Right atrium auricular region (tissue), 2 donors: ENCODE measurements at places on chromosomes 7 and 10.

DNA sequence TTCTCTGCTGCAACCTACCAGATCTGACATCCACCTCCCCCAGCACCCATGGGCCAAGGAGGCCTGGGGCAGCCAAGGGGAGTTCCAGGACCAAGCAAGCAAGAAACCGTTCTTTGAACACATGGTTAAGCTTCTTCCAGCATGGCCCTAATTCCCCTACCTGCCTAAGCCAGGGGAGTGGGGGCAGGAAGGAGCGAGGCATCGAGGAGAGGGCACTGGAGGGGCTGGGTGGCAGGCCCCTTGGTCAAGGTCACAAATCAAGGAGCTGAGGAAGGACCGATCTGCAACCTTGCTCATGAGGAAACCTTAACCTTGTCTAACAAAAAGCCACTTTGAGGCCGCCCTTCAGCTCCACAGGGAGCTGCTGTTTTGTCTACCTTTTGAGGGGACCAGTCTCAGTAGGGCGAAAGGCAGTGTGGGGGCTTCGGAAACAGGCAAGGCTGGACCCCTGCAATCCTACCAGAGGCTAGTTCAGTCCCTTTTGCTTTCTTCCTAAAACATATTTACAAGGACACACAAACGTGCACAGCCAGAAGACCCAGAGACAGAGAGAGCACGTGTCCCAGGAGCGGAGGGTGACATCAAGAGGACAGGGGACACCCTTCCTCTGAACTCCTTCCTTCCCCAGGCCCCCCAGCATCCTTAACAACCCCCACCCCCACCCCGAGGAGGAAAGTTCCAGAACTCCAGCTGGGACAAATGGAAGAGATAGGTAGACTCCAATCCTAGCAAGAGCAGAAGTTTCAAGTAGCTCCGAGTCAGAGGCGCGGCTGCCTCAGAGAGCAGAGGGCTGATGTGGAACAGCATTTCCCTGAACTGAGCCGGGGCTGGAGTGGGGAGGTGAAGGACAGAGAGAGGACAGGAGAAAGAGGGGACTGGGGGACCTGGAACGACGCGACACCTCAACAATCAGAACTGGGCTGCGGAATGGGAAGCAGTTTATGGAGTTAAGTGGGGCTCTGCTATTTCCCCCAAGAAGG, 28.2 kb downstream of the SPOCK2 start:
- no peak for DNase-seq

GRCh38 chr10:22856444-22857074, 71.3 kb upstream of the ARMC3 start:
- DNase-seq = no peak

- no peak for DNase-seq
Observed at GRCh38 chr7:33959676-33960075, 54.3 kb downstream of the BMPER start.

- no peak for DNase-seq
Observed at GRCh38 chr7:39413636-39414223, 152.5 kb upstream of the YAE1 start.

GRCh38 chr10:133614830-133615580, 11.6 kb downstream of the FRG2B start:
- no peak for DNase-seq

DNA sequence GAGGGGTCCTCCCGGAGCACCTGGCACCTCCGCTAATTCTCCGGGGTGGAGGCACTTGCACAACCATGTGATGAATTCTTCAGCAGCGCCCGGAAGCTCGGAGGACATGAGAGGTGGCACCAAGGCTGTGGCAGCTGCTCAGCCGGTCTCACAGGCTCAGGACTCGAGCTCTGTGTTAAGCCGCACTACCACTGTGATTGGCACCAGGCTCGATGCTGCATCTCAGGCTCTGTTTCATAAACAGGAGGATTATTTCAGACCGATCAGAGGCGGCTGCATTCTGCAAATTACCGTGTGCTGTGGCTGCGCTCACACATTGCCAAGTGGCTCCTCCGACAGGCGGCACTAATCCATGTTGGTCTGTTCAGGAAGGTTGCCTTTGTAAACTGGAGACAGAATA, 495.2 kb downstream of the DNAJB6 start:
- DNase-seq = no peak

DNA sequence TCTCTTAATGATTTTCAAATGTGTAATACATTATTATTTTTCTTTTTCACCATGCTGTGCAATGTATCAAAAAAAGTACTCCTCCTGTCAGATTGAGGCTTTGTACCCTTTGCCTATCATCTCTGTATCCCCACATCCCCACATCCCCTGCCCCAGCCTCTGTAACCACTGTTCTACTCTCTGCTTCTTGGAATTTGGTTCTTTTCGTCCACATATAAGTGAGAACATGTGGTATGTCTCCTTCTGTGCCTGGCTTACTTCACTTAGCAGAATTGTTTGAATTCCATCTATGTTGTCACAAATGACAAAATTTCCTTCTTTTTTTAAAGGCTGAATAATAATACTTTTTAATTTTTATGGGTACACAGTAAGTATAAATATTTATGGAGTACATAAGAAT, 13.8 kb downstream of the TAF3 start:
- DNase-seq = no peak

- DNase-seq = no peak
Observed at GRCh38 chr10:51630640-51631005, 68.8 kb downstream of the CSTF2T start.

GRCh38 chr7:9200626-9201025, 767.2 kb downstream of the NXPH1 start:
- no peak for DNase-seq

DNA sequence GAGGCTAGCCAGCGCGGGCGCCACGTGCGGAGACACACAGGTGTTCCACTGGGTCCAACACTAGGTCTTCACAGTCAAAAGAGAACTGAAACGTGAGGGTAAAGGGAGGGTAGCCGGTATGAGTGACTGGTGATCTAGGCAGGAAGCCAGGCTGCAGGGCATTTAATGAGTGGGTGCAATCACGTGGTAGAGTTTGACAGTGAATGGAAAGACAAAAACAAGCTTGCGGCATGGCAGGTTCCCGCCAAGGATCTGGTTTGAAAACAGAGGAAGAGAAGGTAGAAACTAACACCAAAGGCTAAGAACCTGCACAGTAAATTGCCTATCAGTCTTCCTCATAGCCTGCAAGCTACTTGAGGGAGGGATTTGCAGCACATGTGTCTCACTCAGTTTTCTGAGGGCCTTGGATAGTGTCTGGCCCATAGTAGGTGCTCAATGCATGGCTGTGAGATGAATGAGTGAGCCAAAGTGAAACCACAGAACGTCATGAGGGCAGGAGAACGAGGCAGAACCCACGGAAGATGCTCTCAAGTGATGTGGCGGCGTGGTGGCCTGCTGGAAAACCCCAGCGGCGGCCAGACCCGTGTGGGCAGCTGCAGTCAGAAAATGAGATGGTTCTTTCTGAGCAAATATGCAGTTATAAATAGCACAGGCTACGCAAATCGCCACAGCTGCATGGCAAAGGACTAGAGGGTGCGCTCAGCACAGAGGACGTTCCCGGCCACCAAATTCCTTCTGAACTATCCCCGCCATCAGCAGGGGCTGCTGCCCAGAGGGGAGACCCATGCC, 183.6 kb upstream of the NFE2L3 start:
- no peak for DNase-seq

GRCh38 chr10:110392868-110393740, 88.4 kb upstream of the SMNDC1 start:
- no peak for DNase-seq

GRCh38 chr10:56991591-56992069, 630.6 kb upstream of the ZWINT start:
- DNase-seq = no peak

DNA sequence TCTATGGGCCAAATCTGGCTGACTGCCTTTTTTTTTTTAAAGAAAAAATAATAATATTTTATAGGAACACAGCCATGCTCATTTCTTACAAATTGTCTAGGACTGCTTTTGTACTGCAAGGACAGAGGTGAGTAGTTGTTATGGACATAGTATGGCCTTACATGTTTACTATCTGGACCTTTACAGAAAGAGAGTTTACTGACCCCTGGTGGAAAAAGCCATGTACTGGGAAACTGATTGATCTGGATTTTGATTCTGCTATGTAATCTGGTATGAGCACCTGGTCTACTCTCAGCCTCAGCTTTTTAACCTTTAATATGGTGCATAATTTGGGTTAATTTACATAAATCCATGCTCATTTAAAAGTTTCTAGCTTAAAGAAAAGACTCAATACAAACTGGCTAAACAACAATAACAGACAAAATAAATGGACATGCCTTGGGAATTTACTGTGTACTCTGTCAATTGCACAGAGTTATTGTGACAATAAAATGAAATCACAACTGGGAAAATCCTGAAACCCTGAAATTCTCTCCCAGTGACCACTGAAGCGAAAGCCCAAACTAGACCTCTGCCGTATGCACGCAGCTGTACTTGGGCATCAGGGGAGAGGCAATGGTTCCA, 260.7 kb downstream of the BMPER start:
- DNase-seq = no peak

- no peak for DNase-seq
Observed at GRCh38 chr10:61271127-61271780, 181.9 kb downstream of the TMEM26 start.

DNA sequence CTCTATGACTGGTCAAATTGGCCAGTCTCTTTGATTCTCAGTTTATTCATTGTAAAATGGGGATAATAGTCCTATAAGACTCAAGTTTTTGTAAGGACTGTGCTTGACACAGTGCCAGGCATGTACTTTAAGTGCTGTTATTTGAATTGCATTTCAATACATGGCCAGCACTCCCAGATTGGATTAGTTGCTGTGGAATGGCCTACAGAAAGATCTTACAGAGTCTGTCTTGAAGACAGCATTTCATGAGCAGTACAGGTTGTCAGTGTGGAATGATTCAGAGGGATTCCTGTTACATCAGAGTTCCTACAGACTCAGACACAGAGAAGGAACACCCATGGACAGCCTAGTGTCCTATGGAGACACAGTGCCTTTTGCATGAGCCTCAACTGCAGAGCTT, 238.1 kb upstream of the BMPER start:
- no peak for DNase-seq

DNA sequence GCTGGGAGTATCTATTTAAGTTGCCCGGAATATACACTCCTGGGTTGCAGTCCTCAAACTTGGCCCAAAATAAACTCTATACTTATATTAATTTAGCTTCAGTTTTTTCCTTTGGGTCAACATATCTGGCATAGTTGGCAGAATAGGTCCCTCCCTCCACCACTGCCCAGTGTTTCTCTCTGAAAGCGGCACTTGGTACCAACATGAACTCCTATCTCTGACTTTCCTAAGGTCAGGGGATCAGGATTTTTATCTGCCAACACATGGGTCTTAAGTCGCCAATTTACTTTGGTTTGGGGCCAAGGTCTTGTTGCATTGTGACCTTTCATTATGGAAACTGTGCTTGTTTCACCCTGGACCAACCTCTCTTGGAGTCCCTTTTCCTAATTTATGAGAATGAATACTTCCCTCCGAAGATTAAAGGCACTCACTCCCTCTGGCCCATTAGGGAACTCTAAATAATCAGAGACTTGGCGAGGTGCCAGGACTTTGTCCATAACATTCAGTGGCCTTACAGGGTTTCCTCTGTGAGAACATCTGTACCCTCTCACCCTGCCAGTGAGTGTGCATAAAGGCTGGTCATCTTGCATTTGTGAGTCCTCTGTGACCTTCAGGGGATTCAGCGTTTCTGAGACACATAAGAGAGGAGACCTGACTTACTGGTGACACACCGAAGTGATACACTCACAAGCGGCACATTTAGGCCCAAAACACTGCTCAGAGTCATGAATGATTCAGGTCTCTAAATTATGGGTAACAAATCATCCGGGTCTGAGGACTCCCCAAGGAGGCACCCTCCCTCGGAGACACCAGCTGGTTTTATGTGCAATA, 19.7 kb upstream of the FKBP9 start:
- peak; percentile 68 for DNase-seq

DNA sequence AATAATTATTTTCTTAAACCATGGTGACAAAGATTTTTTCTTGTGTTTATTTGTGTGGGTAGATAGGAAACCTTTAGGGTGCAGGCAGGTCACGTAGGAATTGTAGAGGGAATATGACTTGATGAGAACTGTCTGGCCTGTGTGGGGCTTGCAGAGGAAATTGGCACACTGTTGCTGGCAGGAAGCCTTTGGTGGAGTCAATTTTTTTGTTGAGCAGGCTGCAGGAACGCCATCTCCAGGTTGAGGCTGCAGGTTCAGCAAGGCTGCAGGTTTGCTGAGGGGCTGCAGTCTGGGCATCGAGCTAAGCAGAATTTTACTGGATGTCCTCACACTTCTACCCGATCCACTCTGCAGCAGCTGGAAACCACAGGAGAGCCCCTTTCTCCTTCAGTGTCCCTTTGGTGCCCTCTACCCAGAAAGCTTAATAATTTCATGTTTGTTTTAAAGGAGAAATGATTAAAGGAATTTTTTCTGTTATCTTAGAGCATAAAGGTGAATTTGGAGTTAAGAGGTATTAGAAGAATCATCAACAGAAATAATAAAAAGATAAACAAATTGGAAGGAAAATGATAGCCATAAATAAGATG, 37.0 kb downstream of the TBC1D12 start:
- no peak for DNase-seq

DNA sequence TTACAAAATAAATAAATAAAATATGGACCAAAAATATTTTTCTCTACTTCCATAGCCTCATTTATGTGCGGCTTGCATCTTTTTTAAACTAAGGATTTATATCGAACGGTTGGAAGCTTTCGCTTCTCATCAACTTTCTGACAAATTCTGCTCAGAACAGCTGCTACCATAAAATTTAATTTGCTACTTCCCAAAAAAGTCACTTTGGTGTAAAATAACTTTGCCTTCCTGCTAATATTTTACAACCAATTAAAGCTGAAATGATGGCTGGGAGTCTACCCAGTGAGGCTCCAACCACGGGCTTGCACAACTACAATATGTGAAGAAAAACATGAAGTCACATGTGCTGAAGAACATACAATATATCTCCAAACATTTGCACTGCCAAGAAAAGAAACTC, 253.1 kb upstream of the NEBL start:
- no peak for DNase-seq

DNA sequence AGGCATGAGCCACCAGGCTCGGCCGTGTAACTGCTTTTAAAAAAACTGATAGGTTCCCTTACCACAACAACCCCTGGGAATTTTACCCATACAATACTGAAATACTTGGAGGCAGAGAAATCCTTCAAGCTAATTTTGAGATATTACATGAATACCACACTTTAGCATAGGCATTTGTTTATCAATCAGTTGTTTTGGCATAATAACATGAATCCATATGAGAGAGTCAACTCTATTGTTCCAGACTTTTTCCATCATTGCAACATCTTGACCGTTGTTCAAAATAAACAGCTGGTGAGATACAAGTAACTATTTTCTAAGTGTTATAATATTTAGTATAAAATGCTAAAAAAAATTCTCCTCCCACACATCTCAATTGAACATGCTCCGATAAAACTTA, 36.8 kb downstream of the LAMB4 start:
- no peak for DNase-seq

DNA sequence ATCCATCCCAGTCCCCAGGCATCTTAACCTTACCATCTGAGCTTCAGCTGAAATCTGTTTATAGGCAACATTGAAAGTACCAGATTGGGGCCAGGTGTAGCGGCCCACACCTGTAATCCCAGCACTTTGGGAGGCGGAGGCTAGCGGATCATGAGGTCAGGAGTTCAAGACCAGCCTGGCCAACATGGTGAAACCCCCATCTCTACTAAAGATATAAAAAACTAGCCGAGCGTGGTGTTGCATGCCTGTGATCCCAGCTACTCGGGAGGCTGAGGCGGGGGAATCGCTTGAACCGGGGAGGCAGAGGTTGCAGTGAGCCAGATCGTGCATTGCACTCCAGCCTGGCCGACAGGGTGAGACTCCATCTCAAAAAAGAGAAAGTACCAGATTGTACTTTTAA, 39.0 kb downstream of the CRCP start:
- DNase-seq = no peak
